Stimulated activated CD4-positive, alpha-beta T cell treated with anti-CD3 and anti-CD28 coated beads, TNF-alpha, amount 100 ng/mL, for 1 hour (primary cell): ENCODE measurements at places on chromosomes 7 and 10.

DNA sequence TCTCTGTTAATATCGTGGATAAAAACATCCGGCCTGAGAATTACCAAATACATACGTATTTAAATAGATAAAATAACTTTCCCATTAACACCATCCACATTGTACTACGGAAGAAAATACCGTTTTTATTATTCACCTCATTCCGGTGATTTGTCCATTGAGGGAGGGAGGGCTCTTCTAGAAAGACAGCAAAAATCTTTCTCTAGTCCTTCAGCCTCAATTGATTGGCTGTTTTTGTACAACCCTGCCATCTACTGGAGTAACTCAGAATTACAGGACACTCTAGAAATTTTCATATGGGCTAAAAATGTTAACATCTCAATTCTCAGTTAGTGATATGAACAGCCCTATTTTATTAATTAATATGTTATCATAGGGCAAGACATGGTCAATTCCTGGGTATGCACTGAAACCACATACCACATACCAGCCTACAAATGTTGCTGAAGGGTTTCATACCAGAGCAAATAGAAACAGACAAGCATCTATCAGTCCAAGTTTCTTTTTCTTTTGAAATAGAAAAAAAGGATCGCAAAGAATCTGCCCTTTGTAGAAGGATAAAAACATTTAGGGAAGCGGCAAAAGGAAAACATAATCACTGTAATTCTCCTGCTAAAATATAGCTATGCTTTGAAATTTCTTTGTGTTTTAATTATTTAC, 55.8 kb upstream of the CDCA7L start:
- no peak for DNase-seq

- no peak for DNase-seq
Observed at GRCh38 chr7:7720193-7720592, 1.8 kb upstream of the RPA3 start.

- DNase-seq = no peak
Observed at GRCh38 chr7:137423321-137423720, 79.8 kb upstream of the PTN start.

GRCh38 chr7:114678116-114678515, 243.8 kb upstream of the MDFIC start:
- no peak for DNase-seq

GRCh38 chr7:121278120-121279021, 50.4 kb upstream of the WNT16 start:
- no peak for DNase-seq

DNA sequence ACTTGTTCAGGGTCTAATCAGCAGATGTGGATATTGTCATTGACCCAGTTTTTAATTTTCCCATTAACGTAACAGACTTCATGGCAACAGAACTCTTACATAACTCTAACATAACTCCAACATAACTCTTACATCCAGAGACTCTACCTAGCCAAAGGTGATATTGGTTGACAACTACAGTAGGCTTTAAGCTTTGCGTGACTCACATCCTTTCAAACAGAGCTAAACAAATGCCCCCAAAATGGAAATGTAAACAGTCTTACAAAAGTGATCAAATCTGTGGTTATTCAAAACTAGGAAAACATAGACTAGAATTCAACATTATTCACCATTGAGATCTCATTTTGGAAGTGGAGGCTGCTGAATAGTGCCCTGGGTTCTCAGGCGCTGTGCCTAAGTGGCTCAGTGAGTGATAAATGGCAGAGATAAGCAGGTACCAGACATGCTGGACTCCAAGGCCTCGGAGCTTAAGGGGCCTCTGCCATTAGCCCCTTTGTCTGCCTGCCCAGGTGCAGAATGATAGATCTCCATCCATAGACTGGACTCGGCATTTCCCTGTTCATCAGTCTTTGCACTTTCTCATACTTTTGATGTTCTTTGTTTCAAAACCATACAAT, 34.3 kb upstream of the BTBD16 start:
- DNase-seq = no peak

- no peak for DNase-seq
Observed at GRCh38 chr10:35347121-35347562, 10.8 kb downstream of the CCNY start.

- no peak for DNase-seq
Observed at GRCh38 chr7:109641445-109641844, 1071.8 kb downstream of the DNAJB9 start.

DNA sequence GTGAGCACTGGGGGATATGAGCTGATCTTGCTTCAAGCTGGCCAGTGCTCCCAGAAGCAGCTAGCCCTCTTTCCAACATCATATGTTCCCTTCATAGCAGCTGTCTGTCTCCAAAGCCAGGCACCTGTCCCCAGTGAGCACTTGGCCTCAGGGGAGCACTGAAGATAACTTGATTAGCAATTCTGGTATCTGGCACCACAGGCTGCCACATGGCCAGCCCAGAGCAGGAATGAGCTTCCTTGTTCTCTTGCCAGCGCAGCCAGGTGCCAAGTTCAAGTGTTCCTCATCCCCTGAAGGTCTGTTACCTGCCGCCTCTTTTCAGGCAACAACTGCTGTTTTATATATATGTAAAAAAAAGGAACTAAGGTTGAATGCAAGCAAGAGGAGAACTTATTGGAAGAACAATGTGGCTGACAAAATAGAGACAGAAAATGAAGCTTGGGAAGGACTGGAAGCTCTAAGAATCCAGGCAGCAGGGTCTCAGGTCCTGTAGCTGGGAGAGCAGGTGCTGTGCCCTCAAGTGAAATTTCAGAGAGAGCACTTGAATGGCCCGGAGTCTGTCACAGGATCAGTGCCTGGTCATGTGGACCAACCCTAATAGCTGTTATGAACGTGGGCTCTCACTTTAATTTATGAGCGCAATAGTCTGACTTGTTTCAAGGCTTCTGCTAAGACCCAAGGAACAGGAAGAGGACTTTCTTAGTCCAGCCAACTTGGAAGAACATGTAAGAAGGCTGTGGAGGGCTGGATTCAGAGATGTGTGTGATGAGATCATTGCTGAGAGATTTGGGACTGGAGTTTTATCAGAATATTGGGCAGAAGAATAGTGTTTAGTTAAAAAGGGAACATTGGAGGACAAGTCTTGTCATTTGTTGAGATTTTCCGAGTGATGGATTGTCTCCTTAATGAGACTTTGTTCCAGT, 267.2 kb downstream of the GLRX3 start:
- DNase-seq = no peak

DNA sequence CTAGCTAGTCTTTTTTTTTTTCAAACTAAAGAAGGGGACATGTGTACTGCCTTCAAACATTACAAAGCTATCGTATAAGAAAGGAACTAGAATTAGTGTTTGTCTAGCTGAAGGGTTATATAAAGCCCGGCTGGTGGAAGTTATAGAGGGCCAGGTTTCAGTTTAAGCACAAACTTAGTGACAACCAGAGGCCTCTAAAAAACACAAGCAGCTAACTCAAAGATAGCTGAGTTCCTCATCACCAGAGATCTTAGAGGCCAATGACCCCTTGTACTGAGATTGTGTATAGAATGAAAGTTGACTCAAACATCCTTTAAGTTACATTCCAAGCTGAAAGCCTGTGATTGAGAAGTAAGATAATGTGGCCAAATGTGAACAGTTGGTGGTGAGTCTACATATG, 28.1 kb upstream of the SGMS1 start:
- DNase-seq = no peak

- no peak for DNase-seq
Observed at GRCh38 chr7:25260862-25261494, 32.7 kb upstream of the NPVF start.

DNA sequence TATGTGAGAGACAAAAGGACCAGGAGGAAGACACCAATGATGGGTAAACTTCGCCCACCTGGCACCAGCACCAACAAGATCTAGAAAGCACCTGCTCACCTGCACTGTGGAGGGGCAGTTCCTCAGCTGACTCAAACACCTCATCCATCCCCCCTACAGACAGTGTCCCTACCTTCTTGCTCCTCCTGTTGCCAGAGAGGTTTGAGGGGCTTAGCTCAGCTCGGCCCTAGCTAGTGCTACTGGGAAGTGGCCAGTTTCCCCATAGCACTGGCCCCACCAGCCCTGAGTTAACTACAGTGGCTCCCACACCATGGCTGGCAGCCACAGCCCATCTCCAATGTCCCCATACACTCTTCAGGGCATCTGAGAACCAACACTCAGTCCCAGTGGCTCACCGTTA, 70.8 kb downstream of the GRID1 start:
- no peak for DNase-seq

- no peak for DNase-seq
Observed at GRCh38 chr7:32088451-32088881, 18.3 kb upstream of the PDE1C start.

DNA sequence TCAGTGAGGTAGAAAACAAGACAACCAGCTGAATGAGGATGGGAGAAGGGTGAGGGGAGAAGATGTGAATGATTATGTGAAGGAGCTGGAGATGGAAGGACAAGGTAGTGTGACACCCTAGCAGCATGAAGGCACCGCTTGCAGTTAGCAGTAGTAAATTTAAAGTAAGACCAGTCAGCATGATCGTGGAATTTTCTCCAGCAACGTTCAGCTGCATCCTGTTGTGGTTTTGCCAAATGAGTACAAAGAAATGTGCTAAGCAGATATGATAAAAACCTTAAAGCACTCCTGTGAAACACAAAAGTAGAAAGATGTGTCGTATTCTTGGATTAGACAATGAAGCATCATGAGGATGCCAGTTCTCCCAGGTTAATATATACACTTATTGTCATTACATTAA, 34.1 kb upstream of the IFRD1 start:
- no peak for DNase-seq

GRCh38 chr10:124535731-124536495, 74.3 kb downstream of the LHPP start:
- no peak for DNase-seq

GRCh38 chr7:50262446-50262845, 42.1 kb upstream of the IKZF1 start:
- no peak for DNase-seq

GRCh38 chr7:130350945-130351790, 6.6 kb downstream of the CPA5 start:
- no peak for DNase-seq

GRCh38 chr7:151745706-151746105, 131.2 kb downstream of the PRKAG2 start:
- DNase-seq = no peak

- no peak for DNase-seq
Observed at GRCh38 chr7:100641463-100641859, at the start of gene TFR2. Gene TFR2 (minus strand): TSS chr7:100641552. CDS start chr7:100641509, 43 bp downstream.

- no peak for DNase-seq
Observed at GRCh38 chr7:99129001-99129400, 14.9 kb downstream of the SMURF1 start.

DNA sequence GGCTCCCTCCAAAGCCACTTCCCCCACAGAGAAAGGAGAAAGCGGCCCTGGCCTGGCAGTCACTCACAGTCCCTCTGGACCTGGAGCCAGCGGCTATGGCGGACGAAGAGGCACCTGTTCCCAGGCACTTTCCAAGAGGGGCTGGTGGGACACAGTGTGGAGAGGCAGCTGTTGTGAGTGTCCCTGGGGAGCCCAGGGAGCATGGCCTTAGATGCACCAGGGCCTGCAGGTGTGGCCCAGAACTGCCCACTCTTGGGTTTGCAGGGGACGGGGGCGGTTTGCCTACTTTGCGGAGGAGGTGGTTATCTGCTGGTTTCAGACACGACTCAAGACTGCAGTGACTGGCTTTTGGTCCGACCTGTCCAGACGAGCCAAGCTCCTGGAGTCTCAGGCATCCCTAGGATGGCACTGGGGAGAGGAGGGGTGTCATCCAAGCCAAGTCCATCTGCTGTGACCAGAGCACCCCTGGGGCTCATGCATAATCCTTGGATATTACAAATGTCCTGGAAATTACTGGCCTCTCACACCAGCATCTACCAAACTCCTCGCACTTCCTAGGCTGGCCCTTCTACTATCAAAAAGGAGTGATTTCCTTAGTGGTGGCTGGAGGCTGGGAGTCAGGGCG, 18.4 kb downstream of the CTBP2 start:
- DNase-seq = no peak

GRCh38 chr7:51705701-51706100, 389.1 kb upstream of the COBL start:
- no peak for DNase-seq

- DNase-seq = no peak
Observed at GRCh38 chr10:80465451-80465835, 11.3 kb downstream of the TSPAN14 start.

- DNase-seq = no peak
Observed at GRCh38 chr7:92765725-92766124, 70.6 kb downstream of the CDK6 start.

- DNase-seq = no peak
Observed at GRCh38 chr7:93973134-93973533, 31.0 kb downstream of the BET1 start.

DNA sequence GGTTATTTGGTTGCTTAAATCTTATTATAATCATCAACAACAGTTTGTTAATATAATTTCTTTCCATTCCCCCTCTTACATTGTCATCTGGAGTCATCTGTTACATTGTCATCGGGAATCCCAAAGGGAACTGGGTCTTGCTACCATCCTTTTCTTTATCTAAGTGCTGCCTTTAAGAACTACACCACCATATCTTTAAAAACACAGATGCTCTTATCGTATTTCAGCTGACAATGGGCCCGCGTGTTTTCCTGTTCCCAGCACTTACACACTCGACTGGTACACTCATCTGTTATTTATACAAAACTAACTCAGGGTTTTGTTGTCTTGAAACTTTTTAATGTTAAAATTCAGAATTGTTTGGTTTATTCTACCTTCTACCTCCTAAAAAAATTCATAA, 256.2 kb upstream of the MGMT start:
- DNase-seq = no peak

- no peak for DNase-seq
Observed at GRCh38 chr10:26474026-26474425, 35.9 kb downstream of the APBB1IP start.
